ENCODE measurements at places on chromosomes 5 and 9.

DNA sequence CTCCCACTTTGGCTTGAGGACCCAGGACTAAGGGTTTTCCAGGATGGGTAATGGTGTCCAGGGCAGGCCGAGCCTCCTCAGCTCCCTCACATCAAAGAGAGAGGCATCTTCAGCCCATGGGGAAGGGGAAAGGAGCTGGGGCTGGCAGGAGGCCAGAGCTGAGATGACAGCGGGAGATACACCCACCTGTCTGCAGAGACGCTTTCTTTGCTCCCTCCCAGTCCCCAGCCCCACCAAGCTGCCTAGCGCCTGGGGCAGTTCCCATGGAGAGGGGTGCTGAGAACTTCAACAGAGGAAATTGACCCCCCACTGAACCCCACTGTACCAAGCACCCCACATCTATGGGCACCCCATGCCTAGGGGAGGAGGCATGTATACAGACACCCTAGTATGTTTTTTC, 10.6 kb downstream of the PCDH1 start:
- DNase-seq = no peak

- DNase-seq = no peak
Measured at GRCh38 chr9:89731262-89732182, 126.7 kb downstream of the GADD45G start.

DNA sequence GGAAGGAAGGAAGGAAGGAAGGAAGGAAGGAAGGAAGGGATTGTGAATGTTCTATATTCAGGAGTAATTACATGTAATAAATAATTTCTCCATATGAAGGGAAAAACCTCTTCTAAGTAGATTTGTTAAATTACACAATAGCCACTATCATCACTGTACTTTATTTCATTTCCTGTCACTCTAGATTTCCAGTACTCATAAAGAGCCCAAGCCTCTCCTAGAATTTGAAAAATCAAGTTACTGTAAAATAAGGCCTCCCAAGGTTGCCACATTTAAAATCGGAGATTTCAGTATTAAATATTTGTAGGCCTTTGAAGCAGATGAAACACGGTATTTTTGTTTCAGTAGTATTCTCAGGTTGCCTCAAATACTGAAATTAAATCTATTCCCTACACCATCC, 499.0 kb downstream of the CDH10 start:
- no peak for DNase-seq

DNA sequence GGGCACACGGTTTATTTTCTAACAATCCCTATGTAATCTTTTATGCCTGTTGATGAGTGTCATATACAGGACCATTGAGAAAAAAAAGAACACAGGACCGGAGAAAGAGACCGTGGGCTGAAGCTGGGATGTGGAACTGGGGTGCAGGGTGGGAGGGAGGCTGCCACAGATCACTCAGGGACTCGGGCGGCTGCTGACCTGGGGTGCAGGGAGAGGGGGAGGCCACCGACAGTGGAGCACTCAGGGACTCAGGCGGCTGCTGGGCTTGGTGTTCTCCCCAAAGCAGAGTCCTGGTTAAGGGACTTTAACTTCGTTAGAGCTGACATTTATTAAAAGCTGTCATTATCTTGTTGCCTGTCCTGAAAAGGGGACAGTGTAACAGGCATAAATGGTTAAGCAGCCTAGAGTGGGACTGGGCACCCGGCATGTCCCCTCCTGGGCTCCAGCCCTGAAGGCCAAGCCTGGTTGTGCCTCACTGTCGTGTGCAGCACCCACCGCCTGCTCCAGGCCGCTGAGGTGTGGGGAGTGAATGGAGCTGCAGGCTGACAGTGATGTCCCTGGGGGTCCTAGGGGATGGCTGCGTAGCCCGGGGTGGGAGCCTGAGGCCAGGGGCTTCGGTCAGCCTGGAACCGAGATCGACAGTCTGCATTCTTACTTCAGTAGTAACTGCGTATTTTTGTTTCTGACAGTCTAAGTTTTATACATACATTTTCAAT, 14.0 kb downstream of the NDUFS6 start:
- DNase-seq = no peak

GRCh38 chr5:169350759-169351240, 49.9 kb upstream of the SLIT3 start:
- peak; percentile 55 for DNase-seq

GRCh38 chr9:79896390-79896980, 324.7 kb downstream of the TLE4 start:
- no peak for DNase-seq

DNA sequence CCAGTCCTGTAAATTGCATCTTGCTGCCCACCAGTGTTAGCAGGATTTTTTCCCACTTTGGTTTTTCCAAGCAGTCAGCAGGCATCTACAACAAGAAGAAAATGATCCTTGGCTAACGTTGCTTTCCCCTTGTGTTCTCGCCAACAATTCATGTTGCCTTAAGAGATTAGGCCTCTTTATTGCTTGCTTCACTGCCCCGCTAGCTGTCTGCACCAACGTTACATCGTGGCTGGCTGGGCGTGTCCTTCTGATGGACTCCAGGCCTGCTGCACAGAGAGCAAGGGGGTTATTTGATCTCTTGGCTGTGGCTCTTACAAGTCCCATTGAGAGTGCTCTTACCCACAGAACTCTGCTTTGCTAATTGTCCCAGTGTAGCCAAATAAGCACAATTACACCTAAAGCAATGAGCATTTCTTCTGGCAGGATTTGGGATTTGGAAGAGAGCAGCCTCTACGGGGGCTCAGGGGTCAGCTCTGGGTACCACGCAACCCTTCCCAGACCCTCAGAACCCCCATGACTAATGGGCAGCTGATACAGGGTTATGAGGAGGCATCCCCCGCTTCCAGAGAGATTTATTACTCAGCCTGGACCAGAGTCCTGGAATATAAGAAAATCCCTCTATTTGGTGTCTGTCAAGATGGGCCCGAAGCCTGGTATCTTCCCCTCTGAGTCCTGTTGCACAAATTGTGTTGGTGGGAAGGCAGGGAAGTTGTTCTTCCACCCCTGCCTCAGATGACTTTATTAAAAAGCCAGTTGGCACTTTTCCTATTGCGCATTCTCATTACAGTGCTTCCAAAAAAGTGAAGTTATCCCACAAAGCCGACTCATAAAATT, 17.6 kb downstream of the DCANP1 start:
- no peak for DNase-seq

- DNase-seq = no peak
Measured at GRCh38 chr9:21305213-21305612, at the start of gene IFNA5. IFNA5 (minus strand) TSS chr9:21305313; CDS start chr9:21305256, 57 bp downstream.

GRCh38 chr5:171827162-171827561, 41.5 kb downstream of the SMIM23 start:
- no peak for DNase-seq

GRCh38 chr5:164013077-164013670, 507.8 kb downstream of the MAT2B start:
- no peak for DNase-seq

DNA sequence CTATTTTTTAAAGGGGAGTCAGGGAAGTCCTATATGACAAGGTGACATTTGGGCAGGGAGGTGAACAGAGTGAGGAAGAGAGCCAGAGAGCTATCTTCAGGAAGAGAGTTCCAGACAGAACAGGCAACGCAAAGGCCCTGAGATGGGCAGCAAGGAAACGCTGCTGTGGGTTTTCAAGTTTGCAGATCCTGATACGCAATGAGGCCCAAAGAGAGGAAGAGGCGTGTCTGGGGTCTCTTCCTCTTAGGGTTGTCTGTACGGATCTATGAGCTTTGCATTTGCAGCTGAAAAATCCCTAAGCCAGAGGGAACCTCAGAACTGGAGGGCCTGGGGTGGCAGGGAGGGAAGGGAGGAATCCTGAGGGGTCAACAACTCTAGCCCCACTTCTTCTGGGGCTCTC, 13.6 kb downstream of the FAT2 start:
- no peak for DNase-seq

- DNase-seq = no peak
Measured at GRCh38 chr5:20114526-20114925, 126.5 kb upstream of the CDH18 start.

DNA sequence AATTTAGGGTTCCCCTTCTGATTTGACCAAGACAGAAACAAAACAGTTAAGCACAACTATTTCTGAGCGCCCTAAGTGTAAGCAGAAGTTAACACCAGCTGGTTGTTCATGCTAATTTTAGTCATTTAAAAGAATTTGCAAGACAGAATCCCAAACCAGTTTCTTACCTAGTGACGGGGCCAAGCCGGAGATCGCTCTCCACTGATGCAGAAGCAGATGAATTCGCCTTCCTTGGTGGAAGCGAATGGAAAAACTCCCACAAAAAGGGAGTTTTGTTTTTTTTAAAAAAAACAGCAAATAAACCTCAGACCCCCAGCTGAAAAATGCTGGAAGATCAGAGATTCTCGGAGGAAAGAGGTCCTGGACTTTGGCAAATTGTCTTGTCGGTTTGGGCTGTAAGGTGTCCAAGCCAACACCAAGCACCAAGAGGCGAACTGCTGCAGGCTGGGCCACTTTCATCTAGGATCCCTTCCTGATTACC, 47.4 kb upstream of the GLDC start:
- DNase-seq = no peak

DNA sequence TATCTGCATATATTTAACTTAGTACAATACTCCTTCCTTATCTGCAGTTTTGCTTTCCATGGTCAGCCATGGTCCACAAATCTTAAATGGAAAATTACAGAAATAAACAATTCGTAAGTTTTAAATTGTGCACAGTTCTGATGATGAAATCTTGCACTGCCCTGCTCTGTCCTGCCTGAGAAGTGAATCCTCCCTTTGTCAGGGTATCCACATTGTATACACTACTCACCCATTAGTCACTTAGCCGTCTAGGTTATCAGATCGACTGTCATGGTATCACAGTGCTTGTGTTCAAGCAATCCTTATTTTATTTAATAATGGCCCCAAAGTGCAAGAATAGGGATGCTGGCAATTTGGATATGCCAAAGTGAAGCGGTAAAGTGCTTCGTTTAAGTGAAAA, 8.3 kb upstream of the YTHDC2 start:
- DNase-seq = no peak

DNA sequence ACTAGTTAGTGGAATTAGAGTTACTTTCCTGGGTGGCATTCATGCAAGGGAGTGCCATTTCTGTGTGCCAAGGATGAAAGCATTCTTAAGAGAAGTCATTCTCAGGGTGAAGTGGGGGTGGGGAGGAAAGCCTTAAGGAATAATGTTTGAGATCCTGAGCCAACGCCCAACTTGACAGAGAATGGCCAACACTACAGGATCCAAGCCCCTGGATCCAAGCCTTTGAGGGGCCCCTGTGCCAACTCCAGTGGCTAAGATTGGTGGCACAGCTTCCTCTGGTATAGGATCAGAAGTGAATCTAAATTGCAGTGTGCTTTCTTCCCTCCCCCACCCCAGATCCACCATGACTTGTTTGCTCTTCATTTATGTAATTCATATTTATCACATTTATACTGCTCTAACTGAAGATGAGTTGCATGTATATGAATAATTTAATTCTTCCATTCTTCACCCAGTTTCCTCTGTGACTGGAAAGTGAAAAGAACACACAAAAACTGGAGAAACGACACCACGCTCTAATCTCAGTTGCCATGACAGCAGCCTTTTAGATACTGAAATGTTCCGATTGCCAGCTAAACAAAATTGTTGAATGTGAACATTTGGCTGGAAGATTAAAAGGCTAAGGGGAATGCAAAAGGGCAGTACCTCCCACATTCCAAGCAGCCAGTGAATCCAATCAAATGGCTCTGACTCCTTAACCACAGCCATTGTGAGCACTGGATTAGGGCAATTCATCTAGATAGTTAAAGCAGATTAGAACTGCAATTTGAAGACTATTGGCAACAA, 4.5 kb downstream of the ZNF608 start:
- no peak for DNase-seq

DNA sequence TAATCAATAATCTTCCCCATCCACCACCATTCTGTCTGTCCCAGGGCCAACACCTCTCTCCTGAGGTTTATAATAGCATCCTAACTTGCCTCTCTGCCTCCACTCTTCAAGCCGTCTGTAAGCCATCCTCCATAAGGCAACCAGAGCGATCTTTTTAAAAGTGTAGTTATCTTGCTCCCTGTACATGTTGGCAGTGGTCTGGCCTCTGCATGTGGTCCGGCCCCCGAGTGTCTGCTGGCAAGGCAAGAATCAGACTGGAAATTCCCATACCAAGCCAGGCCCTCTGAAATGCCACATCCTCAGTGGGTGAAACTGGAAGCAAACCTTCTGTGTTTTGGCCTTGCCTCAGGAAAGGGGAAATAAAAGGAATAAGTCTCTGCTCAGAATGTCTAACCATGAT, 17.0 kb downstream of the TTLL11 start:
- no peak for DNase-seq

- no peak for DNase-seq
Measured at GRCh38 chr5:170920196-170920595, 58.4 kb downstream of the RANBP17 start.

- no peak for DNase-seq
Measured at GRCh38 chr9:97362777-97363545, 48.9 kb upstream of the TDRD7 start.

DNA sequence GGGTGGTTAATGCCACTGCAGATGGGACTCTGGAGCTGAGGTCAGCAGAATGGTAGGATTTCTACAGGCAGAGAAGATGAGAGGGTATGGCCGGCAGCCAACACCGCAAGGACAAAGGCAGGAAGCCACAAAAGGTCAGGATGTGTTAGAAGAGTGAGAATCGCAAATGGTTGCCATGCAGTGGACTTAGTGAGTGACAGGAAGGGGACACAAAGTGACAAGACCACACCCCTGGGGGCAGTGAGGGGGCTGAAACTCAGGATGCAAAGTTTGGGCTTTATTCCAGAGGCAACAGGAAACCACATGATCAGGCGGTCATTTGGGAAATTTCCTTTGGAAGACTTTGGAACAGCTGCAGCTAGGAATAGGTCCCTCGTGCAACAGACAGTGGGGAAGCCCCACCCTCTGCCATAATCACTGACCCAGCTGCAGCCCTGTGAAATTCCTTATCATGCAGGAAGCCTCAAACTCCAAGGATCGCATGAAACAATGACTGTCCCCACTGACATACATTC, 14.2 kb upstream of the CCDC180 start:
- DNase-seq = no peak

GRCh38 chr5:57072218-57072892, 101.5 kb upstream of the GPBP1 start:
- DNase-seq = no peak

- DNase-seq = no peak
Measured at GRCh38 chr5:124007675-124008398, 495.9 kb downstream of the CSNK1G3 start.

DNA sequence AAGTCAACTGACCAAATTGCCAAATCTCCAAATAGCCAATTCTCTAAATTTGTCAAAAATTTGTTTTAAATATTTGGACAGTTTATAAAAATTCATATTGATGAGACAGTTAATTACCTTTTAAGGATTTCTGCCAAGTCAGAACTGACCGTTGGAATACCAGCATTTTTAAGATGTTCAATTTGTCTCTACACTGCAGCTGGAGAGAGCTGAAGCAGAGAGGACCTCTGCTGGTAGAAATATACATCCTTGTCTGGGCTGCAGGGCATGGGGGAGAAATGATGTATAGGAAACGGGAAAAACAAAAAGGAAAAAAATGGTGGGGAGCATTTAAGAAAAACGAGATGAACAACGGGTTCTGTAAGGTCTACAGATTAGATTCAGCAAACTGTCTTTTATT, 16.8 kb downstream of the NR6A1 start:
- no peak for DNase-seq

All from breast epithelium (tissue), 4 donors.